ENCODE measurements at places on chromosomes 12 and 14. TPM values are rescaled to one million over a fixed set of nuclear protein-coding genes. Genes with fewer than 3 reads are reported as not detected.

PTHLH gene
- total RNA-seq, result not detected

IFNG-AS1 gene
- total RNA-seq, result not detected

DNA sequence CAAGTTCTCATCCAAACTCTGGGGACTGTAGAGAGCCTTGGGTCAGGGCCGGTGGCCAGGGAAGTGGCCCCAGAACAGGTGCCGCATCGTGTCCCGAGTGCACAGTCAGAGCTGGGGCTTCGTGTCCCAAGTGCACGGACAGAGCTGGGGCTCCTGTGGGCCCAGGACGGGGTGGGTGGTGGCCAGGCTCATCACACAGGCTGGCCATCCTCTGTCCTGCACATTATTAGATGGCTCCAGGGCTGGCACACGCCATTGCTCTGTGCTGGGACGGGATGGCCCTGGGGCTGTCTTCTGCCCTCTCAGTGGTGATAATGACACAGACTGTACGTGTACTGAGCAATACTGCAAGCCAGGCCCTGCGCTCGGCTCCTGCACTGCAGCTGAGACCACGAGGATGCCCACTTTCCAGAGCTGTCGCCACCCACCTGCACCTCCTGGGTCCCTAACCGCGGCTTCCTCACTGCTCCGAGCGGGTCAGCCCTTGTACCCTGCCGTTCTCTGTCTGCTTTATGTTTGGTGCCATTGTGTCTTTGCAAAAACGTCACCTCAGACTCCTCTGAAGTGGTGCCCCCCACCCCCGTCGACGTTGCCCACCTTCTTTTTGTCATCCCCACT is 1.9 kb downstream of the FBRSL1 start:
- no peak for DNase-seq

- DNase-seq, result peak; percentile 34
These were observed 224.3 kb upstream of the DCN start for GRCh38 chr12:91406920-91407341.

- no peak for DNase-seq
These were observed 93.6 kb upstream of the FERMT2 start for GRCh38 chr14:53044486-53044885.

DNA sequence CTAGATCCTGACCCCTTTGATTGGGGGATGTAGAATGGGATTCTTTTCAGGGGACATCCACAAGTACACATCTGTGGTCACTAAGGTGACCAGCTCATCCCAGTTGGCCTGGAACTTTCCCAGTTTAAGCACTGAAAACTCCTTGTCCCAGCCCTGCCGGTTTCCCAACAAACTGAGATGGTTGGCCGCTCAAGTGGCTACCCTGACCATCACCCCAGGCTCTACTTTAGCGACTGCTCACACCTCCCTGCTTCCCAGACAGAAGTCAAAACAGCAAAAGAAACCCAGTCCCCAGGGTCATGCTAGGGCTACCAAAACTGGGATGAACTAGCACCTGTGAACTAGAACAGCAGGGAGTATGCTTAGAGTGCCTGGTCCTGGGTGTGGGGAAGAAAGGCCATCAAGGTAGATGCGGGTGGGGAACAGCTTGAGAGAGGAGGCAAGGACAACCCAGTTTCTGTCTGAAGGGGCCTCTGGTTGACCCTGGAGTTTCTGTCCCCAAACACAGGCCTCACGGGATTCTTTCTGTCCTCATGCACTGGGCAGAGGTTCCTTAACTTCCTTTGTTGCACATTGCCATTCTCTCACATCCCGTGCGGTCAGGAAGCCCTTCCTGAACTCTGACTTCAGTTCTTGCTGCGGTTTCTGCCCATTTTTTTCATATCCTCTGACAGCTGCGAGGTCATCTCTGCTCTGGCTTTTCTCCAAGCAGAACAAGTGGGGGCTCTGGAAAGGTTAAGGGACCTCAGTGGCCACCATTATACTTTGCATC is 1.6 kb downstream of the LTB4R start:
- no peak for DNase-seq

PABPN1 gene
- total RNA-seq, result 89.9 TPM

DNA sequence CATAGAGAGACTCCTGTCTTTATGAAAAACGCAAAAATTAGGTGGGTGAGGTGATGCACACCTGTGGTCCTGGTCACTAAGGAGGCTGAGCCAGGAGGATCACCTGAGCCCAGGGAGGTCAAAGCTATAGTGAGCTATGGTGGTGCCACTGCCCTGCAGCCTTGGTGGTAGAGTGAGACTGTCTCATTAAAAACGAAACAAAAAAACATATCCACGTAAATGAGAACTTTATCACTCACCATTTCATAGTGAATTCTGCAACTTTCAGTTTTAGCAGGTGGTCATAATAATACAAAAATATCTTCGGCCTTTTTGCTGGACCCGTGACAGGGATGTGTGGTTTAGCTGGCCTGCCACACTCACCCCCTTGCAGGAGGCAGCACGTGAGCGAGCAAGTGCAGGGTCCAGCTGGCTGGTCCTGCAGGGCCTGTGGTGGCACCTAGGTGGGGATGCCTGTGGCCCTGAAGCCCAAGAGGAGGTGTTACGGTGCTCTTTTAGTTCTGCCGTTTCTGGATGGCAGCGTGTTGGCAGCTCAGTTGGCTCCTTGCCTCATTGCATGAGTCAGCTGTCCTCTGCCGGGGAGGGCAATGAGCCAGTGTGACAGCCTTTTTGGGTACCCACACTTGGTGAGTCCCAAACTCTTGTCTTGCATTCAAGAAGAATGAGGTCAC is 1330.7 kb upstream of the TMEM132C start:
- peak; percentile 73 for DNase-seq

- no peak for DNase-seq
These were observed 293.0 kb upstream of the TBX3 start for GRCh38 chr12:114976959-114977358.

ESPL1 gene
- 23.9 TPM for total RNA-seq

ABCC9 gene
- not detected for total RNA-seq

AKAP6 gene
- total RNA-seq, result not detected

GRCh38 chr12:110825530-110825929 is 21.3 kb upstream of the CCDC63 start:
- DNase-seq, result no peak

DNA sequence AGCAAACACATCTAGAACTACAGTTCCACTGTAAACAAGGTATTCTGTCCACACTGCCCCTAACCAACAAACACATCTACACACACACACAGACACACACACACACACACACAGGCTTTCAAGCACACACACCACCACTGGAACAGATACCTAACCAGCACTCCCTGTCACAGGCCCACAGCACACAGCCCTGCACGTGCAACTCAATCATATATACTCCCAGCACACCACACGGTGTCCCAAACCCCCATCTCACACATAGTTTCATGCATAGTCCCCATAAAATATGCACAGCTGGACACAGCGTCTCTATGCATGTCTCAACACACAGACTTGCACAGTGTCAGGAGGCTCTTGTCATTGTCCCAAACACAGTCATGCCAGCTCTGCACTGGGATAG is 27.6 kb downstream of the KRT8 start:
- DNase-seq, result no peak

GLIPR1L1 gene
- not detected for total RNA-seq

PLA2G1B gene
- total RNA-seq, result not detected

SLC15A5 gene
- not detected for total RNA-seq

SLC25A21 gene
- 8.7 TPM for total RNA-seq

KRT79 gene
- not detected for total RNA-seq

DNA sequence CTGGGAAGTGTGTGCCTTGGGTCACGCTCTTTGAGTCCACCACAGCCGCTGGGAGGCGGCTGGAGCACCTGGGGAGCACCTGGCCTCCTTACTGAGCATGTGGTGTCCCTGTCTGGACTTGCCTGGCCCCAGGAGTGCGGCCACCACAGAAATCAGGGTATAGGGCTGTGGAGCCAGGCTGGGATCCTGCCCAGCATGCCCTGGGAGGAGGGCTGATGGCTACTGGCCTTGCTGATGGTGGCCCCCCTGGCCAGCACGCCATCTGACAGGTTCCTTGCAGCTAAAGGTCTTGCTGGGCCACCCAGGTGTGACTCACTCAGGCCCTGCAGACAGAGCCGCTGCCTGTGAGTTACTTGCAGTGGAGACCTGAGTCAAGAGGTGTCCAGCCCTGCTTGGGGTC is 6.0 kb downstream of the ULK1 start:
- no peak for DNase-seq

KLRG1 gene
- 2.1 TPM for total RNA-seq

MYF6 gene
- total RNA-seq, result 0.07 TPM

- DNase-seq, result peak; percentile 73
These were observed 2.4 kb downstream of the ABCB9 start for GRCh38 chr12:122963941-122964265.

GRCh38 chr12:64660237-64661018 is 50.1 kb downstream of the RASSF3 start:
- no peak for DNase-seq

GUCY2C gene
- total RNA-seq, result not detected

KRT83 gene
- not detected for total RNA-seq

DNA sequence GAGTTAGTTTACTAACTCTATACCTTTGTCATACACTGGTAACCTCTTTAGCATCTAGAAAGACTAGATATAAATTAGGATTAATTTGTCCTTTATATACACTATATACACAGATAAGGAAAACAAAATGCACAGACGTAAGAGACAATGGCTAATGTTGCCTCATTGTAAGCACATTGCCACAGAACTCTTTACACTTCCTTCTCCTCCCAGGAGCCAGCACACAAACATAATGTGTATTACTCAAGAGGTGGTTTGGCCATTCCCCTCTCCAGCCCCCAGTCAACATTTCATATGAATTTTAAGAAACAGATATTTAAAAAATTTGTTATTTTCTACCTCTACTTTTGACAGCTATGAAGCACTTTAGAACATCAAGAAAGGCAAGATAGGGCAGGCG is 131.4 kb upstream of the OR4E1 start:
- no peak for DNase-seq

GRCh38 chr14:99040052-99040451 is 231.9 kb downstream of the BCL11B start:
- no peak for DNase-seq

GRCh38 chr12:89247541-89247942 is 104.8 kb downstream of the DUSP6 start:
- no peak for DNase-seq

NTF3 gene
- total RNA-seq, result not detected

DNA sequence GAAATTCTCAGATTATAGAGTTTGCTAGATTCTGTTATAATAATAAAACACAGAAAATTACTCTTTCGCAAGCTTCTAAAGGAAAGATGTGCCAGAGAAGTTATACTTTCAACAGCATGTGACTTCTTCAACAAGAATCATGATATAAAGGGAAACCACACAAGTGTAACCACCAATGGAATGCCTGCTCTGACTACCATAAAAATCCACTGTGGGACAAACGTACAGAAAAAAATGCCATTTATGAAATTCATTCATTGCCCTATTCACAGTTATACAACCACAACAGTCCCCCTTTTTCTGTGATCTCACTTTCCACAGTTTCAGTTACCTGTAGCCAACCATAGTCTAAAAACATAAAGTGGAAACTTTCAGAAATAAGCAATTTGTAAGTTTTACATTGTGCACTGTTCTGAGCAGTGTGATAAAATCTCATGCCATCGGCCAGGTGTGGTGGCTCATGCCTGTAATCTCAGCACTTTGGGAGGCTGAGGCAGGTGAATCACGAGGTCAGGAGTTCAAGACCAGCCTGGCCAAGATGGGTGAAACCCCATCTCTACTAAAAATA is 3.2 kb downstream of the CATSPERB start:
- DNase-seq, result no peak

LRRIQ1 gene
- total RNA-seq, result 0.36 TPM

DNA sequence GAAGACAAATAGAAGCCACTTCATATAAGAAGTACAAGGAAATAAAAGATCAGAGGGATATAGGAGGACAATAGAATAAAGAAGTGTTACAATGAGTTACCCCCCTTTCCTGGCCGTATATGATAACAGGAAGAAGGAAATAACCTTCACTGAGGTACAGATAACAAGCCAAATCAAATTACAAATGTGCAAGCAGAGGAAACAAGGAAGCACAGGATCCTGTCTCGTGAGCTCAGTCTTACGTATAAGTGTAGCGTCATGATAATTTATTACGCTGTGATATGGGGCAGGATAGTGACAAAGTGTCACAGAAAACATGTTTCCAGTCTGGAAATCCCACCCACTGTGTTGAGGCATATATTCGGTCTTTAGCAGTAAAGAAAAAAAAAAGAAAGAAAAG is 26.5 kb downstream of the CRACR2A start:
- DNase-seq, result no peak

C1QL4 gene
- not detected for total RNA-seq
